A673 (cell line): ENCODE measurements at places on chromosomes 1 and 21.

- no peak for DNase-seq
These were observed 23.6 kb downstream of the PCSK9 start for GRCh38 chr1:55062801-55063576.

DNA sequence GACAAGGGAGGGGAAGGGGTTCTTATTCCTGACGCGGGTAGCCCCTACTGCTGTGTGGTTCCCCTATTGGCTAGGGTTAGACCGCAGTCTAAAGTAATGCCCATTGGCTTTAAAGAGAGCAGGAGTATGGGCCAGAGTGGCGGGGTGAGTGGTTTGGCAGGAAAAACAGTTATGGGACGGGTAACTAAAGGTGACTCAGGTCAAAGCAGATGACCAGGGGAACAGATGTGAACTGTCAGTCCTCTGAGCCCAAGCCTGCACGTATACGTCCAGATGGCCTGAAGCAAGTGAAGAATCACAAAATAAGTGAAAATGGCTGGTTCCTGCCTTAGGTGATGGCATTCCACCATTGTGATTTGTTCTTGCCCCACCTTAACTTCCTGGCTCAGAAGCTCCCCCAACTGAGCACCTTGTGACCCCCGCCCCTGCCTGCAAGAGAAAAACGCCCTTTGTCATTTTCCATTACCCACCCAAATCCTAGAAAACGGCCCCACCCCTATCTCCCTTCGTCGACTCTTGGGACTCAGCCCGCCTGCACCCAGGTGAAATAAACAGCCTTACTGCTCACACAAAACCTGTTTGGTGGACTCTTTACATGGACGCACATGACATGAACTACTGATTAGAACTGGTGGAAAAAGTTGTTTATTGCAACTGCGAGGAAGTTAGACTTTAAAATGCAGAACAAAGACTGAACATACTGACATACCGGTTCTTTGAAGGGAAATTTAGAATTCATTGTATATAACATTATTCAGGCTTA is 758 bp upstream of the ATAD3B start:
- DNase-seq = no peak

DNA sequence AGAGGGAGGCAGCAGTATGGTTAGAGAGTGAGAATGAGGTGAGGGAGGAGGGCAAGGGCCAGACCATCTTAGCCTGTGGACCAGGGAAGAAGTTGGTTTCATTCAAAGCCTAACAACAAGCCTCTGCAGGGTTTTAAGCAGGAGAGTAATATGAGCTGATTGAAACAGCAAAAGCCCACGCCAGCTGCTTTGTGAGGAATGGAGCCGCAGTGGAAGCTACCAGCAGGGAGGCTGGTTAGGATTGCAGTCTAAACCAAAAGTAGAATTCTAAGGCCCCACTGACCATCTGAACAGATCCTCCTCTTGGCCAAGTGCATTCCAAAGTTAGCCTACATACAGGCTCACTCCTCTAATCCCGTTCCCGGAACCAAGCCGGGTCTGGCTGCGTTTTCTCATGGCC is 44.8 kb downstream of the OLFML3 start:
- peak; percentile 51 for DNase-seq

GRCh38 chr1:26145041-26145959 is 13.6 kb upstream of the FAM110D start:
- DNase-seq = peak; percentile 87

DNA sequence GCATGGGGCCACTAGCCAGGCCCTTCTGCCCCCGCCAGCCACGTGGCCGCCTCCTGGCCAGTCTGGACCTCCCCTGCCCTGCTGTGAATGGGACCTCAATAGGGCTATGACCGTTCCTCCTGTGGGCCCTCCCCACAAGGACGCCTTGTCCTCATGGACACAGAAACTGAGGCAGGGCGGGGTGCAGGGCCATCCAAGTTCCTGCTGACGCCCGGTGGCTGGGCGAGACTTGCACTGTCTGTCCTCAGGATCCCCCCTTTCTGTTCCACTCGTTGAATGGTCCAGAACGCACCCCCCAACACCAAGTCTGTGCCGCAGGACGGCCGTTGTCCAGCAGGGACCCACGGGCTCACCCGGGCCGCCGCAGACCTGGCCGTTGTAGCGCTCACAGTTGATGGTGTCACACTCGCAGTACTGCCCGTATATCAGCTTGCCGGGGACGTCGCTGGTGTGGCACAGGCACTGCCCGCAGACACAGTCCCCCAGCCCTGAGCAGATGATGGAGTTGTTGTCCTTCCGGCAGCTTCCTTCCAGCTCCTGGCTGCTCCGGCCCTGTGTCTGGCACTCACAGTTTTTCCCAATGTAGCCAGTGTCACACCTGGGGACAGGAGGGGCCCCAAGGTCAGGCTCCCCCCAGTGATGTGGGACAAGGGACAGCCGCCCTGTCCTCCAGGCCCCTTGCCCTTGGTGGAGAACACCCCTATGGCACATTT is 16.3 kb upstream of the PTTG1IP start:
- no peak for DNase-seq

- no peak for DNase-seq
These were observed 10.7 kb downstream of the MR1 start for GRCh38 chr1:181044449-181044966.

- DNase-seq = no peak
These were observed 25.5 kb downstream of the B3GALT5 start for GRCh38 chr21:39638281-39638680.

- peak; percentile 25 for DNase-seq
These were observed 178.9 kb upstream of the SNX7 start for GRCh38 chr1:98482611-98483010.

GRCh38 chr1:111908011-111908621 is 81.4 kb downstream of the KCND3 start:
- DNase-seq = no peak

DNA sequence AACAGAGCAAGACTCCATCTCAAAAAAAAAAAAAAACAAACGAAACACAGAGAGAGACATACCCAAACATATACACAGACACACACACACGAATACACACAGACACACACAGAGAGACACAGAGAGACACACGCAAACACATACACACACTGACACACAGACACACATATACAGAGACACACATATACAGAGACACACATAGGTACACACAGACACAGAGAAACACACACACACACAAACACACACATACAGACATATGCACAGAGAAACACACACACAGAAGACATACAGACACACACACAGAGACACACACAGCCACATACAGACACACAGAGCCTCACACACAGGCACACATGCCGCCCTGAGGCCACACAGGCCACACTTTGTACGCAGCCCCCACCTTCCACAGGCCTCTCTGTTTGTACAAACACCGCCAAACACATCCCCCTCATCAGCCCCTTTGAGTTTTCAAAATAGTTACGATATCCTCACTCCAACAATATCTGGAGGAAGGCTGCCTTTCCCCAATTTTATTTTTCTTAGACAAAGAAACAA is 57.5 kb upstream of the ABCG1 start:
- no peak for DNase-seq

GRCh38 chr1:166906647-166907046 is 30.6 kb upstream of the TADA1 start:
- DNase-seq = no peak

DNA sequence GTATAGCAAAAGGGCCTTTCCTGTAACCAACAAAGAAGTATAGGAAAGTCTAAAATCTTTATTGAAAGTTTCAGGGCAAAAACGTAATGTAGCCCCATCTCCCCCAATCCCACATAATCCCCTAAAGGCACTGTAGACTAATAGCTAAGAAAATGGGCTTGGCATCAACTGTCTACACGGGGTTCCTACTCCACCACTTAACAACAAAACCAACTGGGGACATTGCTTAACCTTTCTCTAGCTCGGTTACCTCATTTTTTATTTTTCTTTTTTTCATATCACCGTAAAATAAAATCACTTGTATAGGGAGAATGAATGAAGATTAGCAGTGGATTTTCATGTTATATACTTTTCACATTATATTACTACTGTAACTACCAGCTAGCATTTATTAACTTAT is 12.3 kb downstream of the MACF1 start:
- DNase-seq = no peak

DNA sequence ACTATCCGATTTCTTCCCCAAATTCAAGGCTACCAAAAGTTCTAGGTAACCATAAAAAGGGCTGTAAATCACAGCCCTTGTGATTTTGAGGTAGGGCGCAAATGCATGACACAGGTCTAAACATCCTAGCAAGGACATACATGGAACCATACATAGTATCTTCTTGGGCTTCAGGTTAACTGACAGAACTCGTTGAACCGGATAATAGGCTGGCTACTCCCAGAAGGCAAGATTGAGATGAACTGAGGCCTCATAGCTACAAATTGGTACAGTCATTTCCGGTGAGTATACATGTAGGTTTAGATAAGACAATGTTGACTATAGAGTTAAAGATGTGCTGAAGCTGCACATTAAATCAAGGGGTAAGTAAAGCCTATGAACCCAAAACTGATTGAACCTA is 27.3 kb upstream of the TP53BP2 start:
- DNase-seq = no peak

DNA sequence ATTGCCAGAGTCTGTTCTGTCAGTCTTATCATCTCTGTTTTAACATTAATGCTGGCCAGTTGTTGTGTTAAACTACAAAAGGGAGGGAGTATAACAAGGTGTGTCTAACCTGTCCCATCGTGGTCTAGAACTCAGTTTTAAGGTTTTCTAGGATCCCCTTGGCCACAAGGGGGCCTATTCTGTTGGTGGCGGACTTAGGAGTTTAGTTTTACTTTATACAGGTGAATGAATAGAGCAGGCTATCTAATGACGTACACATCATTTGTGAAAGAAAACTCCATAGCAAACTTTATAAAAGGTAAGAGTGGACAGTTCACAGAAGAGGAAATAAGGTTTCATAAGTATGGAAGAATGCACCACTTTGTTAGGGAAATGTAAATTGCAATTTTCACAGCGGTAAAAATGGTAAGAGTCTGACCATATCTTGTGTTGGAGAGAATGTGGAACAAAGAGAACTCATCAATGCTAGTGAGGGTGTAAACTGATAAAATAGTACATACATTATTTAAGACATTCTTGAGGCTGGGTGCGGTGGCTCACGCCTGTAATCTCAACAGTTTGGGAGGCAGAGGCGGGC is 2.5 kb upstream of the ATF6 start:
- peak; percentile 45 for DNase-seq

DNA sequence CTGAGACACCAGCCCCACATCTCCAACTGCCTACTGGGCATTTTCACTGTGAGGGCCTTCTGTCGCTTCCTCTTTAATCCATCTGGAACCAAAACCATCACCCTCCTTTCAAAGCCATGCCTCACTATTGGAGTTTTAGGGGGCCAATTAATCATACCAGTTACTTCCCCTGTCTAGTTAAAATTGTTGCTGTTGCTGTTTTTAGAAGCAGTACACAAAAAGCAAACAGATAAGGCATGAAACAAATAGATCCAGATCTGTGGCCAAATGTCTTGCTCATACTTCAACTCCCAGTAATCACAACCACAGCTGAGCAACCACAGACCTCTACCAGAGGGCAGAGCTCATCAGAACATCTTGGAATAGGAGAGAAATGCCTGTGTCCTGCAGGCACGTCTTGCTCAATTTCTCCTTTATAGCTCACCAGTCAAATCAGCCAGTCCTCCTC is 133.8 kb upstream of the C1orf105 start:
- no peak for DNase-seq

GRCh38 chr1:188689542-188689941 is 1788.1 kb downstream of the BRINP3 start:
- peak; percentile 54 for DNase-seq

DNA sequence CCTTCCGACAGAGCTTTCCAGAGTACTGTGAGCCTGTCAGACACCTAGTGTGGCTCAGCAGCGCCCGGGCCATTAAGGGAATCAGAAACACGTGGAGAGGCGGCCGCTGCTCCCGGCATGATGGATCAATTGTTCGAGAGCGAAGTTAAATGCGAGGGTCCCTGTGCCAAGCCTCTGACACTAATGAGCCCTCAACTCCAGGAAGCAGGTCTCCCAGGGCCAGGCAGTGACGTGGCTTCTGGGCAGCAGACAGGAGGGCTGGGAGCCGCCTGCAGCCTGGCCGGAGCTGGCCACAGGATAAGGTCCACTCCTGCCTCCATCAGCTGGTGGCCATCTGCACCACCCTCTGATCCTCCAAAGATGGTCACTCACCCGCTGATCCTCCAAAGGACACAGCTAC is 67.5 kb upstream of the CLDN14 start:
- DNase-seq = no peak

GRCh38 chr1:57158604-57158998 is 192.8 kb upstream of the C8B start:
- DNase-seq = peak; percentile 21

- peak; percentile 25 for DNase-seq
These were observed 61.7 kb upstream of the GJA8 start for GRCh38 chr1:147840909-147841308.

- DNase-seq = no peak
These were observed 17.6 kb downstream of the OSCP1 start for GRCh38 chr1:36432616-36433015.

GRCh38 chr1:228408869-228409805 is 2.5 kb upstream of the TRIM11 start:
- no peak for DNase-seq

DNA sequence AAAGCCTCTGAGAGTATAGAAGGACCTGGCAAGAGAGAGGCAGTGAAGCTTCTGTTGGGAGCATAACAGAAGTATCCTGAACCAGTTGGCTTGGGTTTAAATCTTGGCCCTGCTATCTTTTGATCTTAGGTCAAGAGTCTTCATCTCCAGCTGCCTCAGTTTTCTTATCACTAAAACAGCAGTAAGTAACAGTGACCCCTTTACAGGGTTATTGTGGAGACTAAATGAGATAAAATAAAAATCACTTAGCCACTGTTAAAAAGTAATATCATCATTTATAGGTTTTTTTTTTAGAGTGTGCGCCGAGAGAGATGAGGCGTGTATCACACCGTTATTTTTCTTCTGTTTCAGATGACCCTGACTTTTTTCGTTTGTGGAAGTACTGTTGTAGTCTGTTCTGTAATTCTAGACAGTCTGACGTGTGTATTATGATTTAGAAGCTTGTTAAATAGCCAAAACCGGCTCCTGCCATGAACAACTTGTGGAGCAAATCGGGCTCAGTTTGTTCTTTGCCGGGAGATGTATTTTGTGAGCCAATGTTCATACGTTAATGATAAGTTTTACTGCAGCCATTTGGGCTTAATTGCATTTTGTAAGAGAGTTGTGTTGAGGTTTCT is 1.1 kb downstream of the THRAP3 start:
- no peak for DNase-seq

DNA sequence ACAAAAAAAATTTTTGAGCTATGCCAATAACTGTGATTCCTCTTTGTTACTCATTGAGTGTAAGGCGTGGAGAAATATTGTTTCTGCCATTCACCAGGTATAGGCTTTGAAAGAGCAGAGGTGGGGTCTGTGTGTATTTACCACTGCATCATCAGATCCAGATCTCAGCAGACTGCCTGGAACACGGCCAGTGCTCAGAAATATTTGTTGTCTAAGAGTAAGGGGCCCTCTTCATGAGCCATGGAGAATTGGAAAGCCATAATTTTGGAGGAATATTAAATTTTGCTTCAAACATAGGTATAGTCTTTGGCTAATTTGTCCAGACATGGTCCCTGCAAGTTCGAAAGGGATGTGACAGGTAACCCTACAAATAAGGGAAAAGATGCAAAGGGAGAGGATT is 231.3 kb upstream of the IRF2BP2 start:
- no peak for DNase-seq
